Liver (tissue), 10 donors: ENCODE measurements at places on chromosomes 7 and 10. TPM values are rescaled to one million over a fixed set of nuclear protein-coding genes. Genes with fewer than 3 reads are reported as not detected.

DNA sequence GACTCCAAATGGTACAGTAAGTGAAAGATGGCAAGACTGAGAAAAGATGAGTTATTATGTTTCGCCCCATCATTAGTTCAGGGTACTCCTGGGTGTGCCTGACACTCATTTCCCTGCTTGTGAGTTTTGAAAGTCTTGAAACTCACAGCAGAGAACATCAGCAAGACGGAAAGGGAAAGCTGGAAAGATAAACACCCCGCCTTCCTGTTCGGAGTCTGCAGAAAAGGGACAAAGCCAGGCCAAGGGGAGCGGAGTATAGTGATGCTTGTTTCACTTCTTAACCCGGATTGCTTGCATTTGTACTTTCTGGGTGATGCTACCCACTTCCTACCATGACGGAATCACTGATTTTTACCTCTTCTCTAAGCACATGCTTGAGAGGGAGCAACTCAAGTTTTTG is 294.5 kb downstream of the FRMD4A start:
- no peak for DNase-seq

- DNase-seq = no peak
These were observed 49.4 kb downstream of the HTRA1 start for GRCh38 chr10:122510736-122511135.

DNA sequence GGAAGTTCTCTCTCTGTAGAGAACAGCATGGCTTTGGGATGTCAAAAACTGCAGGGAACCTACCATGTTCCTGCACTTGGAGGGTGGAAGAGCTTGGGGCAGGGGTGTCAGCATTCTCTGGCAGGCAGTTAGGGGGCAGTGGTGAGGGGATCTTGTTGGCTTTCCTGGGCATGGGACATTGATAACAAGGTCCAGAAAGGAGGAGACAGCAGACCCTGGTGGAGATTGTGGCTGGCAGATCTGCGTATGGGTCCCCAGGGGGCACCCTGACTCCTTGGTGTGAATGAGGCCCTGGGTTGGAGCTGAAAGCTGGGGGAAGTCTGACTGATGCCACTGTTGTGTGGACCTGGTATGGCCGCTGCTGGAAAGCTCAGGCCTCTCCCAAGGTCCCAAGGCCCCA is 22.9 kb upstream of the CAMK2B start:
- DNase-seq = no peak

GRCh38 chr7:114922652-114923402 is 933 bp downstream of the MDFIC start:
- DNase-seq = peak; percentile 36

DNA sequence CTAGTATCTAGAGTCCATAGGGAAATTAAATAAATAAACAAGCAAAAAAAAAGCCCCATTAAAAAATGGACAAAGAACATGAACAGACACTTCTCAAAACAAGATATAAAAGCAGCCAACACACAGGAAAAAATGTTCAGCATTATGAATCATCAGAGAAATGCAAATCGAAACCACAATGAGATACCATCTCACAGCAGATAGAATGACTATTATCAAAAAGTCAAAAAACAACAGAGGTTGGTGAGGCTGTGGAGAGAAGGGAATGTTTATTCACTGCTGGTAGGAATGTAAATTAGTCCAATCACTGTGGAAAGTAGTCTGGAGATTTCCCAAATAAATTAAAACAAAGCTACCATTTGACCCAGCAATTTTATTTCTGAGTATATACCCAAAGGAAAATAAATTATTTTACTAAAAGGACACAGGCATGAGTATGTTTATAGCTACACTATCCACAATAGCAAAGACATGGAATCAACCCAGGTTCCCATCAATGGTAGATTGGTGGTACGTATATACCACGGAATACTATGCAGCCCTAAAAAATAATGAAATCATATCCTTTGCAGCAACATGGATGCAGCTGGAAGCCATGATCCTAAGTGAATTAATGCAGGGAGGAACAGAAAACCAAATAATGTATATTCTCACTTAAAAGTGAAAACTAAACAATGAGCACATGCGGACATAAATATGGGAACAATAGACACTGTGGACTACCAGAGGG is 366.5 kb upstream of the SEMA3C start:
- no peak for DNase-seq

Gene METTL27
- 1.7 TPM for polyA plus RNA-seq

DNA sequence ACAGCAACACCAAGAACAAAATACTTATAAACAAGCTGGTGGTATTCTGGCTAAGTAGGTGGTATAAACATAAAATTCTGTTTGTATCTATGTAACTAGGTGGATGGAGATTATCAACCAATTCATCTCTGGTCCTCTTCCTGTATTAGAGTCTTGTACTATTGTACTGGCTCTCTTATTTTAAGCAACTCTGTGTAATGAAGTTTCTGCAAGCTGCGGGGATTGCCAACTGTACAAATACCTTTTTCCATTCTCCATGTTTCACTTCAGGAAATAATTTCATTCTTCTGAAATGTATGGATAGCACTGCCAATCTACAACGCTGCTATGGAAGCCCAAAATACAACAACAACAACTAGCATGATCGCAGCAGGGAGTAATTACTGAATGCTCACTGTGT is 44.8 kb downstream of the JAZF1 start:
- DNase-seq = no peak

DNA sequence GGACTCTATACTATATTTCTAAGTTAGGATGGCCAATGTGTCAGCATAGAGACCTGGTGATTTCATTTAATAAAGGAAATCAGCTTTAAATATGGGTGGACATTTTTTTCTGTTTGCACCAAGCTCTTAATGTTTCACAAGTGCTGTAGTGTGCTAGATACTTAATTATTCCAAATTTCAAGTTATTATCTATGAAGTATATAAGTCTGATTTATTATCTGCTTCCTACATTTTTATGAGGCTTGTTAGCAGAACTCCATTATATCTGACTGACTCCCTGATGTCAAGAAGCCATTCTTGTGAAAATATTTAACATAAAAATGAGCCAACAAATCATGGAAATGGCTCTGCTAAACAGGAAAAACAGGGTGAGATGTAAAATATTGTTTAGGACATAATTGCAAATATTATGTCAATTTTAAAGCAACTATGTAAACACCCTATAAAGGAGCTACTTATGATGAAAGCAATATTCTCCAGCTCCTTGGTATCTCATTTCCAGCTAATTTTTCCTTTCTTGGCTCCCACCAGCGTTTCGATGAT is 1415.2 kb downstream of the GATA3 start:
- DNase-seq = no peak

- no peak for DNase-seq
These were observed 142.5 kb upstream of the PRKCQ start for GRCh38 chr10:6722616-6723004.

Gene LRMDA
- 15.8 TPM for polyA plus RNA-seq

DNA sequence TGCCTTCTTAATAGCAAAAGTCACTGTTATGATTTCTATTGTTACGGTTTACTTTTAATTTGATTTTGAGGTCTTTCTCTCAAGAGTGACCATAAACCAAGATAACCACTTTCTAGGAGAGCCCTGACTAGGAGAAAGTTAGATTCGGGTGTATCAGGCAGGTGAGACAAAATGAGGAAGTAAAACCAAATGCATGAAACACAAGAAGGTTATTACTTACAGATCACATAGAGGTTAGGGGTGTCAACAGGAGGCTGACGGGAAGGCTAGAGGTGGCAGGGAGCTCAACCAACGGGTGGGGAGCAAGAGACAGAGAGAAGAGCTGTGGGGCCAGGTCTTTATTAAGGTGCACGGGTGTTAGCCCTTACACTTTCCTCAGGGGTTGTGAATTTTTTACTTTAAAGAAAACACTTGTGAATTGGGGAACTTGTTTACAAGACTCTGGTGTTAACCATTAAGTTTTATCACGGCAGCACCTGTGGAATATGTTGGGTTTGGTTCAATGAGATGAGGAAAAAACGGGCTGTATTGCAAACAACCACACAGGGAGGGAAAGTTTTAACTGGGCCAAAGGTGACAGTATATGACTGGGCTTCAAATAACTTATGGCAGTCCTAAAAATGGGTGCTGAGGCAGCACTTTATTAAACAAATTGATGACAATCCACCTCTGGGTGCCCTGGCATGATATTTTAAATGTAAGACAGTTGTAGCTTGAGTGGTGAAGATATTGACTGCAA is 154.9 kb downstream of the SDHAF3 start:
- DNase-seq = no peak

Gene SRRM3
- not detected for polyA plus RNA-seq
